ENCODE measurements at places on chromosomes 1 and 21.

- no peak for DNase-seq
These were observed 43.5 kb downstream of the MAST2 start for GRCh38 chr1:45846931-45847330.

DNA sequence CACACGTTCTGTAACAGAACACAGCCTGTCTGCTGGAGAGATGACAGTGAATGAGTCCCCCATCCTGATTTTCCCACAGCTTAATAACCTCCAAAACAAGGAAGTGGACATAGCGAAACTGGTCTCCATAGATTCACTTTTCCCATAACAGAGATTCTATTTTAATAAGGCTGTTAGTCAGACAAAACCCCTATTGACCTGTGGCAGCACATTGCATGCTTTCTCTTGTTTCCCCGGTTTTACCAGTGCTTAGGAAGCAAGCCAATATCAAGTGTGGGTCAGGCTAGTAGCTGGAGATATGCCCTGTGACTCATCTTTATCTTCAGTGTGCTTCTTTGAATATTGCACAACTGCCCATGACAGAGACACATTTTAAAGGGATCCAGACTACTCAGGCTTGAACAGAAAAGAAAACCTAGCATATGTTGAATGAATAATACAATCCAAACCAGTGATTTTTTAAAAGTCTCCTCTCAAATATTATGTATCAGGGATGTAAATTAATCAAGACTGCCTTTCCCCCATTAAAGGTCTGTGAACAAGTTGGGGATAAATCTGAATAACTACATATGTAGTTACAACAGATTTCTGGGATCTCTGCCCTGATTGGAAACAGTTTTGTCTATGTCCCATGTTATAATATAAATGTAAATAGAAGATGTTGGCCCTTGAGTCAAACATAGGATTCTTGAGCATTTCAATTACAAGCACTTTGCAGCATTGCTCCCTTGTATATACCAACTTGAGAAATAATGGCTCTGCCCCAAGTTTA, 11.9 kb upstream of the CLDN8 start:
- no peak for DNase-seq

DNA sequence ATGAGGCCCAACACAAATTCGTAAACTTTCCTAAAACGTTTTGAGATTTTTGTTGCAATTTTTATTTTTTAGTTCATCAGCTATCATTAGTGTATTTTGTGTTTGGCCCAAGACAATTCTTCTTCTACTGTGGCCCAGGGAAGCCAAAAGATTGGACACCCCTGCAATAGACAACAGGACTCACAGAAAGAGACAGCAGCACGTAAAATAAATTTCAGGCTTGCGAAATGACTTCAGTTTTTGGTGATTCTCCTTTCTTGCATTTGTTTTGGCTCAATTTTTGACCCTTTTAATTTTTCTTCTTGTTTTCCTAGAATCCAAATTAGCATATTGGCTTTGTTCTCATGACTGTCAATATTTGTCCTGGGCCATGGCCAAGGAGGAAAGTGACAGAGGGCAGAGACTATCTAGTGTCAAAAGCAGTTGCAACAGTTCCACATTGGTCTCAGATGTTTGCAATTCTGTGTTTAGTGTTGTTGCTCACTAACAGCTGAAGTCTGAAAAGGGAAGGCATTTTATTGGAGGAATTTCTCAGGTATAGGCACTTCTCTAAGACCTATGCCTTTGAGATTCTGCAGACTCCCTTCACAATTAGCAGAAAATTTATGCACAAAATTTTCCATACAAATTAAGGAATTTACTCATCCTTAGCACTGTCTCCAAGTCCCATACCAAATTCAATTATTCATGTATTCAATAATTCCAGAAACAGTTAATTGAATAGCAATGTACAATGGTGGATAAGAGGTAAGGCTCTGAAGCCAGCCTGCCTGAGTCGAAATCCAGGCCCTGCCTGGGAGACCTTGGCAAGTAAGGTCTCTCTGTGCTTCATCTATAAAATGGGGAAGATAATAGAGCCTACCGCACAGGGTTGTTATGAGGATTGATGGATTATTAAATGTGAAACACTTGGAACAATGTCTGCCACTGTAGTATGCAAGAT, 160.9 kb upstream of the IVNS1ABP start:
- no peak for DNase-seq

DNA sequence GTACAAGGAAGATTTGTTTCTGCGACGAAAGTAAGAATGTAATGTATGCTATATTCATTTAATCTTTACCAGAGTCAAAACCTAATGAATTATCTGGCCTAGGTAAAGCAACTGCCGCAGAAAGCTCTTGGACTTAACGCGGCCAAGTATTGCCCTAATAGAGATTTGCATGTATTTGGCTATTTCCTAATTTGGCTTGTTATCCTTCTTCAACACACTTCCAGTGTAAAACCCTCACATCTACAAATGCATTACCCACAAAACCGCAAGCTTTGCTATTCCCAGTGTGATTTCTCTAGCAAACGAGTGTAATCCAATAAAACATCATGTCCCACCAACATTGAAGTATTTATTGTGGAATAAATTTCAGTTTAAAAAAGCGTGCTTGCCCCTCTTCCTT, 123.8 kb upstream of the LMO4 start:
- no peak for DNase-seq

DNA sequence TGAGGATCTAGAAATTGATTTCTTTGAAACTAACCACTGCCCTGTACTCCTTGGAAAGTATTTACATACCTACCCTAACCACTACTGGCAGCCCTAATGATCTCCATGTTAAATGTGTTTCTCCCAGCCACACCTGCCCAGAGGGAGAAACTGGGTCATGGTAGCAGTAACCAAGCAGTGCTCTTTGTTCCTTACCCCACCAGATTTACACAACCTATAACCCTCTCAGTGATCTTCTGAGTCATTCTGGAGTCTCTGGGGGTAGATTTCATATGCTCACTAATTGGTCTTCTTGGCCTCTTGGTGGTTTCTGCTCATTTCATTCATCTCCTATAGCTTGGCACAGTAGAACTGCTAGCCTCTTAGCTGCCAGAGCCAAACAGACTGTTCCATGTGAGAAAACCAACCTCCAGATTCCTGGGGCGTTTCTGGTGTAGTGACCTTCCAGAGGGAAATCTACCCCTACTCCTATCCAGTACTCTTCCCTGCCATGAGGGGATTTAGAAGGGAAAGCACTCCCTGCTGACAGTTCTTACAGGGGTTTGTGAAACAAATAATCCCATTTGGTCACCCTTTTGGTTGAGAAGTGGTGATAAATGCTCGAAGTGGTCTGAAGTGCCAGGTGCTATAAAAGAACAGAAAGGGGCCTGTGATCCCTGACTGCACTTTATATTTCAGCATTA, 36.2 kb upstream of the LRIG2 start:
- no peak for DNase-seq

Data from RPMI8226 (cell line).